ENCODE measurements at places on chromosomes 5 and 9.

DNA sequence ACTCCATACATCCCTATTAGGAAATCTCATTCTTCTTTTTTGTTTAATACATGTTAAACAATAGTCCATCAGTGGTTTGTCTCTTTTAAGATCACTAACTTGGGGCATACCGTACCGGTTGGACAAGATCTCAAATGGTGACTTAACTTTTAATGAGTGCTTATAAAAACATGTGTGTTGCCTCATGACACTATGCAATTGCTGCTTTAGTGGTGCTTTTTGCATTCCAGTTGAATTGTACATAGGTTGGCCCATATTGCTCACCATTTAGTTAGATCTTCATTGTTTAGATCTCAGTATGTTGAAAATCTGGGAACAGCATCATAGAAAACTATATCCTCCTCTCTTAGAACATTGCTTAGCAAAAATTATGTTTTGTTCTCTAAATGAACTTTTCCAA, 17.8 kb downstream of the C9orf85 start:
- no peak for DNase-seq

GRCh38 chr5:134123360-134123759, 8.9 kb downstream of the TCF7 start:
- DNase-seq: no peak

- no peak for DNase-seq
These were observed 15.6 kb upstream of the SPATA24 start for GRCh38 chr5:139419226-139420192.

GRCh38 chr9:126374366-126374781, 47.7 kb downstream of the MVB12B start:
- no peak for DNase-seq

- DNase-seq: no peak
These were observed 94.6 kb upstream of the RANBP6 start for GRCh38 chr9:6109986-6110385.

GRCh38 chr9:73863924-73864323, 633.2 kb upstream of the RORB start:
- no peak for DNase-seq

All from stimulated activated CD4-positive, alpha-beta T cell treated with anti-CD3 and anti-CD28 coated beads, Interleukin-1b, Interleukin-23, amount 100 ng/mL, for 1 hour (primary cell).